PC-3 (cell line): ENCODE measurements at places on chromosomes 12 and 14. TPM values are rescaled to one million over a fixed set of nuclear protein-coding genes. Genes with fewer than 3 reads are reported as not detected.
A peak's percentile ranks its signal among the peaks of the same experiment; 100 is the strongest.

- no peak overlapping the region for H3K27ac ChIP-seq
- no peaks in the 10 kb centered on the region for H3K36me3 ChIP-seq
- no peaks in the 10 kb centered on the region for H3K4me1 ChIP-seq
- no peak overlapping the region for H3K4me3 ChIP-seq
- H3K27me3 ChIP-seq = peaks cover 37% of the 10 kb centered on the region
These were observed 1.6 kb downstream of the SLC6A12 start for GRCh38 chr12:212415-212714.

- no peaks in the 10 kb centered on the region for H3K4me1 ChIP-seq
- H3K36me3 ChIP-seq = no peaks in the 10 kb centered on the region
- H3K27ac ChIP-seq = no peak overlapping the region
- no peaks in the 10 kb centered on the region for H3K27me3 ChIP-seq
- no peak overlapping the region for H3K4me3 ChIP-seq
These were observed 115.9 kb downstream of the DERA start for GRCh38 chr12:16027002-16027401.

DNA sequence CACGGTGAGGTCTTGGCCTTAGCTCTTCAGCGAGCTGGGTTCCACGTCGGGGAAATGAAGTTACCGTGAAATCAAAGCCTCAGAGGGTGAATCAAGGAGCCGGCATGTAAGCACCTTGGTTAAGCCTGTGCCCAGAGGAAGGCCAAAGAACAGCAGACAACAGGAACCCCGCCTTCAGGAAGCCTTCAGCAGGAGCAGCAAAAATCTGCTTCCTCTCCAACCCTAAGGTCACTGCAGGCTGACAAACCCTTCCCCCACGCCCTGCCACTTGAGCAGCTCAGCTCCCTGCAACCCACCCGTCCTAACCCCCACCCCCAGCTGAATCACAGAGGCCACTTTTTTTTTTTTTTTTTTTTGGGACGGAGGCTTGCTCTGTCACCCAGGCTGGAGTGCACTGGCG lies 72.9 kb upstream of the LTA4H start:
- H3K27ac ChIP-seq = no peak overlapping the region
- H3K36me3 ChIP-seq = no peaks in the 10 kb centered on the region
- DNase-seq = no peak
- H3K4me3 ChIP-seq = no peak overlapping the region
- H3K4me1 ChIP-seq = no peaks in the 10 kb centered on the region
- H3K27me3 ChIP-seq = no peaks in the 10 kb centered on the region

GRCh38 chr14:61472011-61472672 lies 150.8 kb downstream of the PRKCH start:
- H3K27ac ChIP-seq = peak overlapping the region; percentile 93
- no peaks in the 10 kb centered on the region for H3K36me3 ChIP-seq
- peak overlapping the region; percentile 68 for H3K4me3 ChIP-seq
- no peaks in the 10 kb centered on the region for H3K27me3 ChIP-seq

GRCh38 chr14:100092832-100093231 lies 27.6 kb downstream of the EVL start:
- H3K27ac ChIP-seq = no peak overlapping the region
- no peak overlapping the region for H3K4me3 ChIP-seq
- no peaks in the 10 kb centered on the region for H3K36me3 ChIP-seq
- peaks cover 20% of the 10 kb centered on the region for H3K4me1 ChIP-seq

BMAL2 gene
- 126 and 137 TPM in 2 replicates for total RNA-seq

A2M gene
- not detected in 2 replicates for total RNA-seq

DNA sequence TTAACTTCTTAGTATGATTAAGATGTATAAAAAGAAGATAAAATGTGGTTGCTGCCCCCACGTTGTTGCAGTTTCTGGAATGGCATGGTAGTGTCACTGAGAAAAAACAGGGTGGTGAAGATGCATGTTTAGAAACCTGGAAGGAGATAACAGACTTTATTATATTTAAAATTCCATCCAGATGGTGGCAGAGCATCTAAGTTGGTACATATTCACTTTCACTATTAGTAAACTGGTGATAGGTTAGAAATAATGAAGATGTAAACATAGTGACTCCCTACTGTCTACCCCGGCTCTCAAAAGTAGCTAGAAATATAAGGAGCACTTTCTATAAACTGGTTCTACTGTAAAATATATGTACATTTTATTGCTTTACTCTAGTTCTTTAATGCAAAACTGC lies 279.3 kb downstream of the NPAS3 start:
- peaks cover 3% of the 10 kb centered on the region; the same call in 1 of the 2 replicates for H3K27me3 ChIP-seq
- no peak for DNase-seq
- no peak overlapping the region for H3K4me3 ChIP-seq

DNA sequence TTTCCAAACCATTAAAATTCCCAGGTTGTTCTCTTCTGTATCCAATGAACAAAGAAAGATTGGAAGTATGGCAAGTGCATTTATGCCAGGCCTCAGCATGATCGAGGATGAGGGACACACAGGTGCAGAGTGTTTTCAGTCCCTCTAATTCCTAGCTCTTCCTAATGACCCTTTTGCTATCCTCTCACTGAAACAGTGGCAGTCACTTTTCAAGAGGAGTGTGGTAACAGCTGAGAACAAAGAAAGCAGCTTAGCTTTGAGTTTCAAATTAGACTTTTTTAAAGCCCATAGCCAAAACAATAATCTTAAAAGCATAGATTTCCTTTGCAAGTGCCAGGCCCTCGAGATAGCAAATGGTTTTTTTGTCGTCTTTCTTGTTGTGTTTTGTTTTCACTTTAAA lies 110.8 kb downstream of the KCNH5 start:
- peaks cover 13% of the 10 kb centered on the region; the same call in 1 of the 2 replicates for H3K27me3 ChIP-seq
- no peaks in the 10 kb centered on the region for H3K36me3 ChIP-seq

TAS2R8 gene
- not detected in 2 replicates for total RNA-seq

VIPAS39 gene
- total RNA-seq = 20.1 and 20.2 TPM in 2 replicates

DNA sequence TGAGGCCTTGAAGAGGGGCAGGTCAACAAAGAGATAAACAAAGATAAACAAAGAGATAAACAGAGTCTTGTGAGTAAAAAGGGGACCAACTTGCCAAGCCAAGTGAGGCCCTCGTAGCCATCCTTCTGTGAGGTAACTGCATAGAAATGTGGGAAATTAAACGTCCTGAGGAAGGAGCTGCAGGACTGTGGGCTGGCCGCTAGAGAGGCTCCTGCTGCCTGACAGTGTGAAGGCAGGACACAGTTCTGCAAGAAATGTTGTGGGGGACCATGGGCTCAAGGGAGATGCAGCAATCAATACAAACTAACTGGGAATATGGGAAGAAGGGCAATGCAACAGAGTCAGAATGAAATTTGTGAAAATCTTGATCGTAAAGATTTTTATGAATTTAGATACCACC lies 91.9 kb downstream of the SLC8A3 start:
- H3K4me3 ChIP-seq = no peak overlapping the region
- no peaks in the 10 kb centered on the region for H3K36me3 ChIP-seq
- no peak overlapping the region for H3K27ac ChIP-seq
- peak; percentile 33 for DNase-seq

SLC25A47 gene
- total RNA-seq = 0.07 TPM in 1 of 2 replicates, not detected in the other

DNA sequence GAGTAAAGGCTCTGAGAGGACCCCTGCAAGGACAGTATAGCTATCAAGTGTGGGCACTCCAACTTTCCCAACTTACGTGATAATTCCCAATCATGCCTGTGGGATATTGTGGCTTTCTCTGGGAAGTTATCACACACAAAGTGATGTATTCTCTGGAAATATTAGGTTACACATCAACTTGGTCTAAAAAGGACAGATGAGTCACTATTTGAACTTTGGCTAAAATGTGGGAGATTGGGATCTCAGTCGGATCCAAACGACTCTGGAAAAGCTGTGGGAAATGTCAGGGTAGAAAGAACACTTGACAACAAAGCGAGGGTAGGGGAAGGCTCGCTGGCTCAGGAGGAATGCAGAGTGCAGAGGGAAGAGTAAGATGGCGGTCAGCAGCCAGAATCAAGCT lies 1048.9 kb downstream of the BCL11B start:
- no peak for DNase-seq
- H3K4me1 ChIP-seq = no peaks in the 10 kb centered on the region
- no peak overlapping the region for H3K4me3 ChIP-seq
- H3K27me3 ChIP-seq = no peaks in the 10 kb centered on the region

RNASE1 gene
- total RNA-seq = 0.23 and 0.51 TPM in 2 replicates

DNA sequence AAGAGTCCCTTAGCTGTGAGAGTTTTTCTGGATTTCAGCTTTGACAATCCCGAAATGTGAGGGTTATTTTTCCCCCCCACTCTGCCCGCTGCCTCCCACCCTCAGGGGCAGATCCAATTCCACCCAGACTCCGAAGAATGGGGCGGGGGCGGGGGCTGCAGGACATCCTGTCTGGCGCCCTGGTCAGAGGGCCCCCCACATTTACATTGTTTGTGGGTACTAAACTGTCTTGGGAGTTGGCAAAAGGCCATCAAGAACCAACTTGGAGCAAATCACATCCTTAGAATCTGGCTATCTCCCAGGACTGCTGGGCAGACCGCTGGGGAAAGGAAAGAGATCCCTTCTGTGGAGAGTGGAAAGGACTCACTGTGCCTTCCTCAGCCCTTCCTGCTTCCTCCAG lies 2.4 kb downstream of the EMP1 start:
- H3K4me3 ChIP-seq = peak overlapping the region; percentile 100
- no peak for DNase-seq
- peaks cover 50% of the 10 kb centered on the region for H3K36me3 ChIP-seq
- no peaks in the 10 kb centered on the region for H3K27me3 ChIP-seq
- H3K4me1 ChIP-seq = peaks cover 46% of the 10 kb centered on the region

DNA sequence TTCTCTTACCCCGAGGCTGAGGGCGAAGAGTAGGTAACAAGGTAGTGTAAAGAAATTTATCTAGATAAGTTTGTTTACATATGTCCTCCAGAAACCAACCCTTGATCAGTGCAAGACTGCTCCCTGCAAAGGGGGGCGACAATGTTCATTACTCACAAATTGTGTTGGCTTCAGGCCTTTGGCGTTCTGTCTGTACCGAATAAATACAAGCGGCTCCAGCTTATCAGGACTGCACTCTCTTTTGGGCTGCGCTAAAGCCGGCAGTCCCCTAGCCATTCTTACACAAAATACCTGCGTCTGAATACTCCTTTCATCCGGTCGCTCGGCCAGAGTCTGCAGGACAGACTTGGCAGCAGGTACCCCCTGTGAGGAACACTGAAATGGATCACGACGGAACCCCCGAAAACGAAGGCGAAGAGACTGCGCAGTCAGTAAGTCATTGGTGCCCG lies 116.4 kb downstream of the PPHLN1 start:
- peaks cover 12% of the 10 kb centered on the region for H3K36me3 ChIP-seq
- no peak overlapping the region for H3K27ac ChIP-seq
- H3K4me3 ChIP-seq = no peak overlapping the region
- no peak for DNase-seq
- H3K4me1 ChIP-seq = no peaks in the 10 kb centered on the region

ARMH4 gene
- 2.6 and 3.3 TPM in 2 replicates for total RNA-seq

GRCh38 chr12:57254506-57255280 lies 3.7 kb upstream of the STAC3 start:
- H3K27me3 ChIP-seq = no peaks in the 10 kb centered on the region
- no peaks in the 10 kb centered on the region; the same call in 1 of the 2 replicates for H3K36me3 ChIP-seq
- H3K4me1 ChIP-seq = no peaks in the 10 kb centered on the region
- DNase-seq = no peak

- no peak overlapping the region for H3K4me3 ChIP-seq
- H3K4me1 ChIP-seq = no peaks in the 10 kb centered on the region
- no peak for DNase-seq
- H3K36me3 ChIP-seq = peaks cover 14% of the 10 kb centered on the region
- H3K27ac ChIP-seq = no peak overlapping the region
These were observed 58.8 kb downstream of the PPP2R5C start for GRCh38 chr14:101820283-101820798.

GRIN2B gene
- total RNA-seq = not detected in 2 replicates

SLC17A8 gene
- total RNA-seq = not detected in 2 replicates

GRCh38 chr12:90338365-90338764 lies 616.6 kb downstream of the CCER1 start:
- H3K36me3 ChIP-seq = no peaks in the 10 kb centered on the region
- H3K27me3 ChIP-seq = no peaks in the 10 kb centered on the region
- no peak overlapping the region for H3K27ac ChIP-seq
- H3K4me1 ChIP-seq = peaks cover 10% of the 10 kb centered on the region
- H3K4me3 ChIP-seq = no peak overlapping the region
- no peak for DNase-seq

RAD51AP1 gene
- 15.9 and 24.7 TPM in 2 replicates for total RNA-seq

SYNDIG1L gene
- not detected in 2 replicates for total RNA-seq

DNA sequence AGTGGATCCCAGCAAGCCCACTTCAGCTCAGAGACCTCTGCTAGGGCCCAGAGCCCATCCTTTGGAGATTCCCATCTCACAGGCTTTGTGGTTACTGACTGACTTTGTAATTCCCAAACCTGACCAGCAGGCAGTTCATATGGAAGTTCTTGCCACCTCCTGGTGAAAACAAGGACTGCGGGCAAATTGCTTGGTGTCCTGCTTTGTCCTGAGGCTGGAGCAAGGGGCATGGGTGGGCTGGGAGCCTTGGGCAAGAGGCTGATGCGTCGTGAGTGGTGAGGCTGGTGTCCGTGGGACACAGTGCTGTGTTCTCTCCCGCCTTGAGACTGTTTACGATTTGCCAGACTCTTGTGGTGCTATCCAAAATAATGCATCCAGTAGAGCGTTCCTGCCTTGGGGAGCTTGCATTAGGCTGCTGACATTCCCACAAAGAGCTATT lies 91.0 kb downstream of the LRRC74A start:
- no peak overlapping the region for H3K4me3 ChIP-seq
- peak; percentile 85 for DNase-seq
- H3K36me3 ChIP-seq = no peaks in the 10 kb centered on the region
- no peaks in the 10 kb centered on the region for H3K27me3 ChIP-seq
